ENCODE measurements at places on chromosomes 1 and 21.

- DNase-seq = no peak
Measured at GRCh38 chr1:66848193-66848592, 47.1 kb upstream of the INSL5 start.

- DNase-seq = no peak
Measured at GRCh38 chr1:74780594-74780993, 47.6 kb downstream of the TYW3 start.

DNA sequence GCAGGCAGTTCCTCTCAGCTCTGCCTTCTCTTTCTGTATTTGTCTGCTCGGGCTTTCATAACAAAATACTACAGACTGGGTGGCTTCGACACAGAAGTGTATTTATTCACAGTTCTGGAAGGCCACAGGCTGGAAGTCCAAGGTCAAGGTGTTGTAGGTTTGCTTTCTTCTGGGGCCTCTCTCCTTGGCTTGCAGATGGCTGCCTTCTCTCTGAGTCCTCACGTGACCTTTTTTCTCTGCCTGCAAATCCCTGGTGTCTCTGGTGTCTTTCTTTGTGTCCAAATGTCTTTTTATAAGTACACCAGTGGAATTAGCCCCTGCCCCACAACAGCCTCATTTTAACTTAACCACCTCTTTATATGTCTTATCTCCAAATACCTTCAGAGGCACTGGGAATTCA lies 250.0 kb downstream of the TM2D1 start:
- no peak for DNase-seq

- no peak for DNase-seq
Measured at GRCh38 chr1:74162333-74162732, 35.6 kb downstream of the LRRIQ3 start.

DNA sequence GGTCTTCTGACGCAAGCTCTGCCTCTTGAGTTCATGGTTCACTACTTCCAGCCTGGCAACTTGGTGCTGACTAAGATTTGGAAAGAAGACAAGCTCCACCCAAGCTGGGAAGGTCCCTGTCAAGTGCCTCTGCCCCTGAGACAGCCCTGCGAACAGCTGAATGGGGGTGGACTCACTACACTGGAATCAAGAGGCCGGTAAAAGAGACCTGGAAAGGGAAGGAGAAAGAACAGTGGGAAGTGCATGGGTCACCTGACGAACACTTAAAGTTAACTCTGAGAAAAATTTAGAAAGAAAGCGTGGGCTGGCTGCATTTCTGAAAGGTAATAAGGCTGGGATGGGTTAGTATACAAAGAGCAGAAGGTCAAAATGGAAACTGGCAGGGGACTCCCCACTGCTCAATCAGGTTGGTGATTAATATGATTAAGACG lies 26.1 kb upstream of the ZNF496 start:
- no peak for DNase-seq

DNA sequence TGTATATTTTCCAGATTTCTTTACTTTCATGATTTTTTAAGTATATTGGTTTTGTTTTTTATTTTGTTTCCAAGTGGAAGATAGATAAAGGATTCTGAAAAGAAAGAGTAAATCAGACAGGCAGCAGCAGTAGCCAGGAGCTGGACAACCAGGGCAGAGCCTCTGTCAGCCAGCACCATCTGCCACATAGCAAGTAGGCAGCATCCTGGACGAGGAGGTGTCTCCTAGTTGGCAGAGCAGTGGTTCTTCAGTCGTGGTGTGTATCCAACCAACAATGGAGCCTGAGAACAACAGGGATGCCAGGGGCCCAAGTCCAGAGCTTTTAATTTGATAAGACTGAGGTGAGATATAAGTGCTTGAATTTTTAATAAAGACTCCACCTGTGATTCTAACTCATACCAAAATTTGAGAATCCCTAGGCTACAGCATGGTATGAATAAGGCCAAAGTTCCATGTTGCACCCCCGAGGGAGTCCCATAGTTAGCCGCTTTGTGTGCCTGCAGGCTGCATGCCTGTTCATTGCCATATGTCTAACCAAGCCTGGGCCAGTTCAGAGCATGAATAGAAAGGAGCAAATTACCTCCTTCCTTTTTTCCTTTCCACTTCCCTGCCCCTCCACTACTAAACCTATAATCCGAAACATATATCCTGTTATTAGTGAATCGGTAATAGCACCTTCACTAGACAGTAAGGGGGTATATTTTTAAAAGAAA lies 153.2 kb downstream of the NTNG1 start:
- no peak for DNase-seq

DNA sequence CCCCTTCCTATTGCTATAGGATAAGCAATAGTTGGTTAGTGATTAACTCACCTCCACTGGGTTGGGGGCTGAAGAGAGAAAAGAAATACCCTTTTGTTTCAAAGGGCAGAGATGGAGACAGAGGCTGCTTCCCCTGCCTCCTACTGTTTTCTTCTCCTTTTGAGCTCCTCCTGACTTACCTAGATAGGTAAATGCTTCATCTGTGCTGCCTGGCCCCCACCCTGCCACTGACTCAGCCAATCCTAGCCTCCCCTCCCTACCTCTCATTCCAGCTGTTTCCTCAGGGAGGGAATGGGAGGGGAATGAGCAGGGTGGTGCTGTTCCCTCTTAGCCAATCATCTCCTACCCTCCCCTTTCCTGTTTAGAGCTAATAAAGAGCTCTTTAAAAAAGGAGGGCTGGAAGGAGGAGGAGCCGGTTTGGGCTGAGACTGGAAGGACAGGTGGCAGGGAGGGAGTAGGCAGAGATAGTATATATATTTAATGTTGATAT lies at the start of gene C1orf116:
C1orf116 (minus strand) TSS at position 229 of the 490 bp plus-strand sequence. CDS start 5,158 bp downstream, outside the sequence.
- peak; percentile 22 for DNase-seq

- no peak for DNase-seq
Measured at GRCh38 chr1:110605446-110605845, 712 bp downstream of the KCNA2 start.

DNA sequence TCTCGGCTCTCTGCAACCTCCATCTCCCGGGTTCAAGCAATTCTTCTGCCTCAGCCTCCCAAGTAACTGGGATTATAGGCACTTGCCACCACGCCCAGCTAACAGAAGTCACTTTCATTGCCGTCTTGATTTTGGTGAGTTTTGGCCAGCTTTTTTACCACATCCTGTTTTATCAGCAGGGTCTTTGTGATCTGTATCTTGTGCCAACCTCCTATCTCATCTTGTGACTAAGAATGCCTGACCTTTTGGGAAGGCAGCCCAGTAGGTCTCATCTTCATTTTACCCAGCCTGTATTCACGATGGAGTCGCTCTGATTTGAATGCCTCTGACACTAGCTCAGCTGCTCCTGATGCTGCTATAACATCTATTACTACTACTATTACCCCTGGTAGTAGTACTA lies 46.8 kb upstream of the BARHL2 start:
- DNase-seq = no peak

- no peak for DNase-seq
Measured at GRCh38 chr1:33962061-33962460, 98.2 kb downstream of the HMGB4 start.

- DNase-seq = no peak
Measured at GRCh38 chr1:241275981-241276380, 81.0 kb downstream of the RGS7 start.
